ENCODE measurements at places on chromosomes 13 and 19.

- no peak for DNase-seq
These were observed 33.8 kb upstream of the SGCG start for GRCh38 chr13:23146811-23147625.

GRCh38 chr19:39684267-39684666 lies 20.0 kb upstream of the LGALS14 start:
- DNase-seq, result no peak

DNA sequence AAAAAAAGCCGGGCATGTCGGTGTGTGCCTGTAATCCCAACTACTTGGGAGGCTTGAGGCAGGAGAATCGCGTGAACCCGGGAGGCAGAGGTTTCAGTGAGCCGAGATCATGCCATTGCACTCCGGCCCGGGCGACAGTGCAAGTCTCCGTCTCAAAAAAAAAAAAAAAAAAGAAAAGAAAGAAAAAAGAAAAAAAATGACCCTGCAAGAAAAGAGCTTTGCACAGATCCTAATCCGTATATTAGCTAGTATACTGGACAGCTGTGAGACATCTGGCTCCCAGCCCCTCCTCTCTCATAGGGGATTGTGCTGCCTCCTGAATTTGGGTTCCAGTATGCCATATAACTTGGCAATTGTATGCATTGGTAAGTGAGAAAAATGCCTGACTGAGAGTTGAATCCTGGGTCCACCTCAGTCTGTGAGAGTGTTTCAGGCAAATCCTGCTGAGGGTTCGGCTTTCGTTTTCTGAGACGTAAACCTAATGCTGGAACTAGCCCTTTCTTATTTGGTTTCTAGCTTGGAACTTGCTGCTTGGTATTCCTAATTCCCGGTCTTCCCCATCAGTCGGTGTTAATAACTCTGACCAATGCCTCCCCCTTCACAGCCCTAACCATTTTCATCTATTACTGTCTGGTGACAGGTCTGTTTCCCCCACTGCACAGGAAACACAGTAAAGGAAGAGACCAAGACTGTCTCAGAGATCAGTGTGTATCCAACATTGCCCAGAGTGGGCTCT lies 1.3 kb upstream of the AKT2 start:
- DNase-seq, result no peak

DNA sequence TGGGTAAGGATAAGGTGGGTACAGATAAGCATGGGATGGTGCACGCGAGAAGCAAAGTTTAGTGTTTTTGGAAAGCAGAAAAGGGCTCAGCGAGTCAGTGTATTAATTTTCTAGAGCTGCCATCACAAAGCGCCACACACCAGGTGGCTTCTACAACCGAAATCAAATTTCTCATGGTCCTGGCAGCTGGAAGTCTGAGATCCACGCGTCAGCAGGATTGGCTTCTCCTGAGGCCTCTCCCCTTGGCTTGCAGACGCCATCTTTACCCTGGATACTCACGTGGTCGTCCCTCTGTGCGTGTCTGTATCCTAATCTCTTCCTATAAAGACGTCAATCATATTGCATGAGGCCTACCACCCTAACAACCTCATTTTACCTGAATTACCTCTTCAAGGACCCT lies 51.5 kb upstream of the USP29 start:
- DNase-seq, result no peak

GRCh38 chr19:17404621-17405249 lies 695 bp downstream of the BST2 start:
- no peak for DNase-seq

DNA sequence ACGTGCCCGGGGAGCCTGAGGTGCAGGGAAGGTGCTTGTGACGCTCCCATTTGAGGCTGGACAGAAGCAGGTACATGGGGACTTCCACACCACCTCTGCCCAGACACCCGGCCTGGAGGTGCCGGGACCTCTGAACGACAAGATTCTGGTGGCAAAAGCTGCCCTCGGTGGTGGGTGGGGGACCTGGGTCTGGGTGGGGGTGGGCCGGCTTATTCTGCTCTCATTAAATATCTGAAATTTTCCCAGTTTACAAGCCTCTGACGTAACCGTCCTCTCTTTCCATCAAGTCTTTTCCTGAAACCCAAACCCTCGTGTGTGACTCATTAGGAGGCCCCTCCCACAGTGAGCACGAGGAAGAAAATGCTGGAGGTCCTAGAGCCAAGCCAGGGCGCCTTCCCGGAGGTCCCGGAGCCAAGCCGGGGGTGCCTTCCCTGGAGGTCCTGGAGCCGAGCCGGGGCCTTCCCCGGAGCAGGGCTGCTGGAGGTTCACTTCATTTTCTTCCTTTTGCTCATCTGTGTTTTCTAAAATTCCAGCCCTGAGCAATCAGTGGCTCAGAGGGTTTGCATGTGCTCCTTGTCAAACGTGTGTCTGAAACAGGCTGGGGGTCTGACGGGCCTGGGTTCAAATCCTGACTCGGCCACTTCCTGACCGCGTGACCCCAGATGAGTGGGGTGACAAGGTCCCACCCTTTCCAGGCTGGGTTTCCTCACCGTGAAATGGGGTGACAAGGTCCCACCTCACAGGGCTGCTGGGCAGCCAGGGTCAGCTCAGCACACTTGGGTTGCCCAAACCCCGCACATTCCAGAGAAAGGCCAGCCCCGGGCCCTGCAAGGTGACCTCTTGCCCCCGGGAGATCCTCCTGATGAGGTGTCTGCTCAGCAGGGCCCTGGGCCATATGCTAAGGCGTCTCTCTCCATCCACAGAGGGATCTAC lies 10.0 kb downstream of the CFD start:
- no peak for DNase-seq

DNA sequence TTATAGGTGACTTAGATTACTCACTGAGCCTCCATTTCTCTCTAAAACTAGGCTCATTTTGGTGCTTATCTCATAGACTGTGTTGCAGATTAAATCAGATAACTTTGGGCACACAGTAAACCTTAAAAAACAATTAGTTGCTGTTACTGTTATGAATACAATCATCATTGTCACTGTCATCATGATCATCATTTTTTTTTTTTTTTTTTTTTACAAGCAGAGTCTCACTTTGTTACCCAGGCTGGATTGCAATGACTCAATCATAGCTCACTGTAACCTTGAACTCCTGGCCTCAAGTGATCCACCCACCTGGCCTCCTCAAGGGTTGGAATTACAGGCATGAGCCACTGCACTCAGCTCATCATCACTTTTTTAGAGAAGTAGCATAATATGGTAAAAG lies 60.0 kb downstream of the VWA8 start:
- DNase-seq, result no peak

DNA sequence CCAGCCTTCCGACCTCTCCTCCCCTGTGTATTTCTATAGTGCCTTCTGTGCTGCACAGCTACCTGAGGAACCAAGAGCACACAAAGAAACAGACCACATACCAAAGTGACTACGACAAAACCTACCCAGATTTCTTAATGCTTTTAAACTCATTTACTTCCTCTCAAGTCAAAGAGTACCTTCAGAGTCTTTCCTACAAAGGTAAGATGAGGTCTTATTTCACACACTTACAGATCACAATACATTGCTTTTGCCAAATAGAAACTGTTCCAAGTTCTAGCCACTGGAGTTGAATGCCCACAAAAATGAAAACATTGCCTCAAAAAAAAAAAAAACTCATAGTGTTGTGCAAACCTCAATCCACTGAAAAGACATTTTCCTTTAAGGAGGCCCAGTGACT lies 36.4 kb downstream of the TEX26 start:
- DNase-seq, result no peak

GRCh38 chr19:33644284-33644836 lies 22.6 kb downstream of the CHST8 start:
- DNase-seq, result no peak

GRCh38 chr13:67228031-67228430 lies 2.1 kb downstream of the PCDH9 start:
- DNase-seq, result no peak

- DNase-seq, result no peak
These were observed 16.6 kb upstream of the LRP3 start for GRCh38 chr19:33177417-33177979.

- no peak for DNase-seq
These were observed 114.5 kb downstream of the KCNRG start for GRCh38 chr13:50129706-50130122.

DNA sequence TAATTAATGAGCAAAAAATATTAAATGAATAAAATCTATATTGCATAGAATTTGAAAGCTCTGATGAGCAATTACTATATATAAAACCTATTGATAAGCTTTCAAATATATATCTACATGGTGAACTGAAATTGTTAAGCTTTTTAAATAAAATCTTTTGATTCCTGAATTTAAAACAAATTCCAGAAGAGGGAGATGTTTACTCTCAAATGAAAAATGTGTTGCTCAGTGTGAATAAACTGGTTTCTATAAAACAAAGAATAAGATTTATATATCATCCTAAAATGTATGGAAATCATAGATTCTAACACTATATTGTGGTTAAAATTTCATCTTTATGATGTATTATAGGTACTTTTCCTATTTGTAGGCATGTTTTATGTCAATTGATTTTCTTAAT lies 171.5 kb upstream of the SLITRK6 start:
- DNase-seq, result no peak

- no peak for DNase-seq
These were observed 15.2 kb downstream of the ACTN4 start for GRCh38 chr19:38662537-38663155.
